DMS53 (cell line): ENCODE measurements at places on chromosomes 2 and 18.

DNA sequence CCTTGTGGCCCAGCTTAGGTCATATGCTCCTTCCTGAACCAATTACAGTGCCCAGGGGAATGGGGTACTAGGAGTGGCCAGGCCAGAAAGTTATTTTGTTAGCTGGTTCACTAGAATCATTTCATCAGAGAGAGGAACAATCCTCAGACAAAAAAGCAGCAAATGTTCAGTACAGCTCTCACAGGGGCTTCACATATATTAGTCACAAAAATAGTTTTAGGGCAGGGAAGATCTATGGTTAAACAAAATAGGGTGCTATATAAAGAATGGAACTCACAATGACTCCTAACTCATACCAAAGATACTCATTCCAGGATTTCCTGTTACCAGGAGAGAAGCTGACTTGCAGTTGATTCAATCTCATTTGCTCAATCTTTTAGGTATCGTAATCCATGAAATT is 71.0 kb downstream of the CWC22 start:
- no peak for DNase-seq

DNA sequence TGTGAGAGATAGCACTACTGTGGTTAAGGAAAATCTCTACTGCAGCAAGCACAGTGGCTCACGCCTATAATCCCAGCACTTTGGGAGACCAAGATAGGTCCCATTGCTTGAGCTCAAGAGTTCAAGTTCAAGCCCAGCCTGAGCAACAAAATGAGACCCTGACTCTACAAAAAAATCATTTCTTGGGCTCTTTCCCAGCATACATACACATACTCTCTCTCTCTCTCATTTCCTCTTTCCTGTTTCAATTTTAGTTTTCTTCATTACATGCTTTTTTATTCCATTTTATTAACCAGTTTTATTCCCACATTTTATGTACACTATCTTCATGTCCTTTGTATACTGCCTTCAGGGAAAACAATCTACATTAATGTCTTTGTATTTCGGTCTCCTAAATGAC is 14.6 kb downstream of the WDR33 start:
- DNase-seq = no peak

DNA sequence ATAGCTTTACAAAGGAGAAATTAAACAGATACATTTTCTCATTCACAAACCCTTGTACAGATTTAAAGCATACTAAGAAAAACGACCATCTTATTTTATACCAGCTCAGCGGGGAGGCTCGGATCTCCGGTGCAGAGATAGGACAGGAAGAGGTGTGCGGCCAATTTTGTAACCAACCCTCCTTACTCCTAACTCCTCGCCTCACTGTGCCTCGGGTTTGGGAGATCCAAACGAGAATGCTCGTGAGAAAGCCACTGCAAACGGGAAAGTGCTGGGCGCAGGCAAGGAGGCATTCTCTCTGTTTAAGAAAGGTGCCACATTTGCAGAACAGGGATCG is 1.2 kb downstream of the KDSR start:
- peak; percentile 63 for DNase-seq

GRCh38 chr2:173221937-173222594 is 132.6 kb upstream of the CDCA7 start:
- DNase-seq = no peak

GRCh38 chr2:126784621-126785020 is 114.1 kb upstream of the TEX51 start:
- DNase-seq = no peak

DNA sequence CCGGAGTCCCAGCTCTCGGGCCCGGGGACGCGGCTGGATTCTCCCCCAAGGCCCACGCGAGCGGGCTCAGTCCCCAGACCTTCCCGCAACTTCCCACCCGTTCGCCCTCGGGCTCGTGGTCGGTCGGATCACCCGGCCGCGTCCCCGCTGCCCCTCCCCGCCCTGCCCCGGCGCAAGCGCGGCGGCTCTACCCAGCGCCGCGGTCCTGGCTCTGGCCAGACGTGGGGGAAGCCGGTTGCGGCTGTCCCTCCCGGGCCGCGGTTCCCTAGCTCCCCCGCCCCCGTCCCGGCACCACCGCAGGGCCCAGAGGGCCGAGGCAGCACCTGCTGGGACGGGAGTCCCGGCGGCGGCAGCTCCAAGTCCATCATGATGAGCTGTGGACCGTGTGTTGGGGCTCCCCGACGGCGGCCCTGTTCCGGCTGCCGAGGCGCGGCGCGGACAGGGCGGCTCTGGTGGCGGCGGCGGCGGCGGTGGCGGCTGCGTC is 276 bp downstream of the NFE2L2 start:
- peak; percentile 86 for DNase-seq

- DNase-seq = no peak
Observed at GRCh38 chr2:113112441-113112840, 15.0 kb upstream of the IL1RN start.

- DNase-seq = no peak
Observed at GRCh38 chr2:138193416-138194213, 229.3 kb downstream of the HNMT start.

- no peak for DNase-seq
Observed at GRCh38 chr18:8548186-8548585, 61.1 kb upstream of the RAB12 start.
